Fibroblast of lung (primary cell): ENCODE measurements at places on chromosomes 11 and 22.

- no peak for DNase-seq
Measured at GRCh38 chr11:82577246-82577645, 156.4 kb downstream of the FAM181B start.

- no peak for DNase-seq
Measured at GRCh38 chr11:69686856-69687255, 11.7 kb upstream of the LTO1 start.

GRCh38 chr22:24894220-24894975 lies 52.1 kb downstream of the LHFPL7 start:
- DNase-seq = peak; percentile 97

DNA sequence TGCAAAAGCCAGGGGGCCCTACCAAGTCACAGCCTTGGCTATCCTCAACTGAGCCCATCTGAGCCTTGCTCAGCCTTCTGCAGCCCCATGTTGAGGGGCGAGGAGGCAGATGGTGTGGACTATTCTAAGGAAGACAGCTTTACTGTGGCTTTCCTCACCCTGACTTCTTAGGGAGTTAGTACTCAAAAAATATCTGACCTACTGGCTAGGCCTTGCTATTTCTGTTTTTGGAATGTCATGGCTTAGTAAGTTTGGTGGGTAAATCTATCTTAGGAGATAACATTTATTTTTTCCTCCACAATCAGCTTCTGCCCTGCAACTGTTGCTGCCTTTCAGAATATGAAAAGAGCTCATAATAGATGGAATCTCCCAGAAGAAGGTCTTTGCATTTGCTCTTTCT lies 80.9 kb downstream of the LDLRAD3 start:
- DNase-seq = no peak

- DNase-seq = no peak
Measured at GRCh38 chr11:43983221-43983810, 40.9 kb downstream of the C11orf96 start.

GRCh38 chr11:14054116-14055107 lies 91.9 kb downstream of the SPON1 start:
- DNase-seq = peak; percentile 56

- DNase-seq = no peak
Measured at GRCh38 chr11:109730669-109731068, 308.7 kb downstream of the C11orf87 start.

DNA sequence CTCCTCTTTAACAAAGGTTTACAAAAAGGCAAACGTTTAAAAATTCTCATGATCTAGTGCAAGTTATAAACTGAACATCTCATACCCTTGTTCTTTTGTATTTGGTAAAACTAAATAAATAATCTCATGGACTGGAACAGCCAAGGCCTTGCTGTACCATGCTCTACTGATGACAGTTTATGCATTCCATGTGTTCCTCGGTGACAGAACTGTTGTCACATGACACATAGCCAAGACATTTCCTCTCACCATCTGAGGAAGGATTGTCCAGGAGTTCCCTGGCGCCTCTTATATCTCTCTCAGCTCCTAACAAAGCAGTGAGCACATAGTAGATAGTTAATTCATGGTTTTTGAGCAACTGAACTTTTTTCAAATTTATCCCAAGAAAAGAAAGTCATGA lies 12.6 kb downstream of the CCDC83 start:
- peak; percentile 32 for DNase-seq

- DNase-seq = no peak
Measured at GRCh38 chr22:18028817-18029527, 4.6 kb upstream of the MICAL3 start.

GRCh38 chr11:132714859-132715440 lies 817.4 kb downstream of the OPCML start:
- peak; percentile 3 for DNase-seq

DNA sequence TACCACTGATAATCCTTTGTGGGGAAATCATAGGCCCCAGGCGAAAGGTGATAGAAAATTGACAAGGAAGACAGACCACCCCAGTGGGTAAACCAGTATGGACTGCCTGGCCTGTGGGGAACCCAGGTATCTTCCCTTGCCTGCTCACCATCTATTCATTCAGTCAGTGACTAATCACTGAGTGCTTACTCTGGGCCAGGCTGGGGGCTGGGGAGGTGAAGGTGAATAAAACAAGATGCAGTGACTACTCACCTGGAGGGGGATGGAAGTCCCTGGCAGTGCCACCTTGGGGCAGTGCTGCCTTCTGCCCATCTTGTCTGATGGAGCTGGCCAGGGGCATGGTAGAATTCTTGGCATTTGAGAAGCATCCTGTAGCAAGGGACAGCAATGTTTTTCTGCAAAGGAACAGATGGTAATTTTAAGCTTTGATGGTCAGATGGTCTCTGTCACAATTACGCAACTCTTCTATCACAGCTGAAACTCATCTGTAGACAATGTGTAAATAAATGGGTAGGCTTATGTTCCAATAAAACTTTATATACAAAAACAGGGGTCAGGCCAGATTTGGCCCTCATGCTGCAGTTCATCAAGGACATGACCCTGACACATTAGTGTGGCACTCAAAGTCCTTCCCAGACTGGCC lies 4.6 kb downstream of the ISX start:
- DNase-seq = no peak

DNA sequence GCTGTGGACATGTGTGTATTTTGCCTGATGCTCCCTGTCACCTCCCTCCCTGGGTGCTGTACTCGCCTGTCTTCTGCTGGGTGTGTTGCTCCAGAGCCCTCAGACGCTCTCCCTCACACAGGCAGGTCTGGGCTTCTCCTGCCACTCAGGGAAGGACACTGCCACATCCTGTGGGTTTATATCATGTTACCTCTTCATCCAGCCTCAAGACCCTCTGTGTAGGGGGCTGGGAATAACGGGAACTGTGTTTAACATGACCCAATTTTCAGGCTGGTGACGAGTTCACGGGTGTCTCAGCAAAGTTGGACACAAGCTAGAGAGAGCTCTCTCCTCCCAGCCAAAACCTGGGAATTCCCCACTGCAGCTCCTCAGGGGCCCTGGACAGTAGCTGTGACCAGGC lies 24.6 kb downstream of the MYBPC3 start:
- DNase-seq = no peak

GRCh38 chr11:59756845-59757244 lies 1.7 kb downstream of the STX3 start:
- DNase-seq = peak; percentile 20

GRCh38 chr11:10566257-10566957 lies 2.1 kb downstream of the LYVE1 start:
- no peak for DNase-seq

DNA sequence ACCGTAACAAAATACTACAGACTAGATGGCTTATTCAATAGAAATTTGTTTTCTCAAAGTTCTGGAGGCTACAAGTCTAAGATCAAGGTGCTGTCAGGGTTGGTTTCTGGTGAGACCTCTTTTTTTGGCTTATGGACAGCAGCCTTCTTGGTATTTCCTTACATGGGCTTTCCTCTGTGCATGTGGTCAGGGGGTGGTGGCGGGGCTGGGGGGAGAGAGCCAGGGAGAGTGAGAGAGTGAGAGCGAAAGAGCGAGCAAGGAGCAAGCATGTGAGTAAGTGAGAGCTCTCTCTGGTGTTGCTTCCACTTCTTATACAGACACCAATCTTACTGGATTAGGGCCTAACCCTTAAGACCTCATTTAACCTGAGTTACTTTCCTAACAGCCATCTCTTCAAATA lies 181.5 kb downstream of the TMEM135 start:
- peak; percentile 15 for DNase-seq

- DNase-seq = peak; percentile 76
Measured at GRCh38 chr22:28254396-28254795, 335.3 kb upstream of the PITPNB start.

DNA sequence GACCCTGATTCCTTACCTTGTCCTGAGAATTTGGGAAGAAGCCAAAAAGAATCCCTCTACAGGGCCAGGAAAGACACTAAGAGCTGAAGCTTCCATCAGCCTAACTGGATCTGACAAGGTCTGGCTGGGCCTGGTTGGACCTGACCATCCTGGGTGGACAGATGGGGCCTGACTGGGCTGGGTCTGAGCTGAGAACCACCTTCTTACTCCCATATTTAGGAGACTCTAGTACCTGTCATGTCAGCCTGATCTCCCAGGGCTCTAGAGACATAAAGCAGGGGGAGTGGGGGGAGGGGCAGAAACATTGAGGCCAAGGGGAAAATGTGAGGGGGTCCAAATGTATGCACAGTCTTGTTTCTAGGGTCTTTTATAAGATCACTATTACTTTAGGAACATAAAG lies 129.9 kb downstream of the BUD13 start:
- no peak for DNase-seq

GRCh38 chr22:22911327-22912134 lies 23.9 kb downstream of the IGLL5 start:
- DNase-seq = no peak

GRCh38 chr11:113350336-113351067 lies 36.1 kb downstream of the TTC12 start:
- DNase-seq = no peak

- DNase-seq = no peak
Measured at GRCh38 chr11:93945596-93945995, 75.6 kb upstream of the HEPHL1 start.

- DNase-seq = peak; percentile 34
Measured at GRCh38 chr22:45602824-45603595, 68.6 kb upstream of the ATXN10 start.

- peak; percentile 93 for DNase-seq
Measured at GRCh38 chr11:64854534-64855502, 10.4 kb upstream of the CDC42BPG start.

DNA sequence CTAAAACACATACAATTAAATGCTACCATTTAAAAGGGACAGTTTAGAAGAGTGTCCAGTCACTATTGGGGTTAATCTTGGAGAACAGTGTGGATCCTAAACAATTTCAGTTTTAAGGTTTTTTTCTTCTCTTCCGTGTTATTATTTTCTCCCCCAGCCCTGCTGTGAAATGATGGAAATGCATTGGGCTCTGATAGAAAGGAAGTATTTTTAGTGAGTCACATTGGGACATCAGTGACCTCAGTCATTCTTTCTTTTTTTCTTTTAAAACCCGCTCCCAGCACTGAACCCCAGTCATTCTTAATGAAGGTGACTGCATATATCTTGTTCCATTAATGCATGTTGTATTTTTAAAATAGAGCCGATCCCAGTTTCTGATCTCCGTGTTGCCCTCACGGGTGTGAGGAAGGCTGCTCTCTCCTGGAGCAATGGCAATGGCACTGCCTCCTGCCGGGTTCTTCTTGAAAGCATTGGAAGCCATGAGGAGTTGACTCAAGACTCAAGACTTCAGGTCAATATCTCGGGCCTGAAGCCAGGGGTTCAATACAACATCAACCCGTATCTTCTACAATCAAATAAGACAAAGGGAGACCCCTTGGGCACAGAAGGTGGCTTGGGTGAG lies 93.2 kb upstream of the OR4B1 start:
- DNase-seq = no peak

- peak; percentile 75 for DNase-seq
Measured at GRCh38 chr11:45982656-45983470, 60.4 kb downstream of the LARGE2 start.

GRCh38 chr22:46405901-46406300 lies 70.4 kb downstream of the TRMU start:
- DNase-seq = peak; percentile 64

GRCh38 chr11:59560290-59560701 lies 49.0 kb downstream of the OR4D9 start:
- DNase-seq = peak; percentile 76

DNA sequence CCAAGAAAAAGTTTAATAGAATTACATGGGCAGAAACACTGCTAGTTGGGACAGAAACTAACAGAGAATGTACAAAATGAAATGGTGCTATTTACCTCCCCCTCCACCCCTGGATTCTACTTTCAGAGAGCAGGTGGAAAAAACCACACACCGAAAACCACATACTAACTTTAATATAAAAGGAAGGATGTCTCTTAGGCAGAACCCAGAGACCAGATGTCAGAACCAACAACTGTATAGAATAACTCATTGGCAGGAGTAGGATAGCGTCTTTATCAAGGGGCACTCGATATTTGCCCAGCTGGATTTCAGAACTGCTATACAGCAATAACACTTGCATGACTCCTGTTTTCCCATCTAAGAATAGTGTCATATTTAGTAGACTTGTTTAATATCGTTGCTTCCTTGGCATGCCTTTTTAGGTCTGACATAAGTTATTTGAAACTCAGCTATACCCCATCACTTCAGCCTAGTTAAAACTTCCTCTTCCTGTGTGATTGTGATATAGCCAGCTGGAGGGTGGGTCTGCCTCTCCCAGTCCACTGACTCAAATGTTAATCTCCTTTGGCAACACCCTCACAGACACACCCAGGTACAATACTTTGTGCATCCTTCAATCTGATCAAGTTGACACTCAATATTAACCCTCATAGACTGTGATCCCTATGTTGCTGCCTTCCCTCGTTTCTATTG lies 1.2 kb downstream of the SLC22A25 start:
- no peak for DNase-seq

DNA sequence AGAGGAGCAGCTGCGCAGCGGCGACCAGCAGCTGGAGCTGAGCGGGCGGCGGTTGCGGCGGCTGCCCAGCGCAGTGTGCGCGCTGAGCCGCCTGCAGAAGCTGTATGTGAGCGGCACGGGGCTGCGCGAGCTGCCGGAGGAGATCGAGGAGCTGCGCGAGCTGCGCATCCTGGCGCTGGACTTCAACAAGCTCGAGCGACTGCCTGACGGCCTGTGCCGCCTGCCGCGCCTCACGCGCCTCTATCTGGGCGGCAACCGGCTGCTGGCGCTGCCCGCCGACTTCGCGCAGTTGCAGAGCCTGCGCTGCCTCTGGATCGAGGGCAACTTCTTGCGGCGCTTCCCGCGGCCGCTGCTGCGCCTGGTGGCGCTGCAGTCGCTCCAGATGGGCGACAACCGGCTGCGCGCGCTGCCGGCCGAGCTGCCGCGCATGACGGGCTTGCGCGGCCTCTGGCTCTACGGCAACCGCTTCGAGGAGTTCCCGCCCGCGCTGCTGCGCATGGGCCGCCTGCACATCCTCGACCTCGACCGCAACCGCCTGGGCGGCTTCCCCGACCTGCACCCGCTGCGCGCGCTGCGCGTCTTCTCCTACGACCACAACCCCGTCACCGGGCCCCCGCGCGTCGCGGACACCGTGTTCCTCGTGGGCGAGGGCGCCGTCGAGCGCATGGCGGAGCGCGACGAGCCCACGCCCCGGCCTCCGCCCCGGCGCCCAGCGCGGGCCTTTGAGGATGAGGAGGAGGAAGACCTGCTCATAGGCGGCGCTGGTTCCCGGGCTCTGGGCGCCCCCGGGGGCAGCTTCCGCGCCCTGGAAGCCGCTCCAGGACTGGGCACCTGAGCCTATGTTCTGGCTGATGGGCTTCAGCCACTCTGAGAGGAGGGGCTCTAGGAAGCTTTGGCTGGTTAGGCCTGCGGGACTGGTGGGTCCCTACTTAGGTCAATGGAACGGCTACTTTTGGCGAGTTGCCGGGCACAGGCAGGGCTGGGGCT lies 787 bp downstream of the LRRC10B start:
- peak; percentile 73 for DNase-seq

- peak; percentile 73 for DNase-seq
Measured at GRCh38 chr11:73784080-73784634, 3.5 kb upstream of the MRPL48 start.
